ENCODE measurements at places on chromosomes 5 and 9. TPM values are rescaled to one million over a fixed set of nuclear protein-coding genes. Genes with fewer than 3 reads are reported as not detected.

Gene CDC25C
- total RNA-seq = not detected

Gene FOXE1
- 0.79 TPM for total RNA-seq

Gene SLC34A3
- not detected for total RNA-seq

Gene CORO2A
- 0.94 TPM for total RNA-seq

Gene MTREX
- total RNA-seq = 61.4 TPM
